Activated T-helper 9 cell treated with anti-CD3 and anti-CD28 coated beads, Interleukin-2, amount 50 U/mL, for 16 hours (primary cell): ENCODE measurements at places on chromosomes 2 and 18.

GRCh38 chr2:49770919-49771318 lies 616.6 kb upstream of the FSHR start:
- no peak for DNase-seq

DNA sequence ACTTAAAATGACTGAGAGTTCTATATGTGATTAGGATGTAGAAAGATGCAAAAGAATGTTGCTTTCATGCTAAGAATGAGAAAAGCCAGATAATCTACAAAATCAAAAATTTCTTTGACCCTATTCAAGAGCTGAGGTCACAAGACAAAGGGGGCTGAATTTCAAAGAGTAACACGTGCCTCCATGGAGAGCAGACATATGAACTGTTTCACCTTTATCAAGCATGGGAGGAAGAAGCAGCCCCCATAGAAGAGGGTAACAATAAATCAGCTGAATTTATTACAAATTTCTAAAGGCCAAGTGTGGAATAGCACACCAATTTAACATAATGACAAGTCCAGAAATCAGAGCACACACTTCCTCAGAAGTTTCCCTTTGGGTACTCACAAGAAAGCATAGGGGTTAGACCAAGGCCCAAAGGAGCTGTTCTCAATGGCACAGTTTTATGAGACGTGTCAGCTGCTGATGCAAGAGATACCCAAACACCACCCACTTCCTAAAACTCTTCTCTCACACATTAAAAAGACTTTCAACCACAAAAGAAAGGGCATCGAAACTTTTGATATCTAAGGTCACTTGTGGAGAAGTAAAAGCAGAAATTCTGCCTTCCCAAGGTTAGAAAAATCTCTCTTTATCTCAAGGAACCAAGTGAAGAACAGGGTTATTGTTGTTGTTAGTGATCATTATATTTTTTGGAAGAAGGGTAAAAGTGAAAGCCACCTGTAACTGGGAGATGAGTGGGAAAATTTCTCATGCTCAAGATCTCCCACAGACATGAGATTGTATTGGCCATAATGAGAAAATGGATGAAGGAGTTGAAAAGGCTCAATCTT lies 950.1 kb downstream of the TRIB2 start:
- no peak for DNase-seq

DNA sequence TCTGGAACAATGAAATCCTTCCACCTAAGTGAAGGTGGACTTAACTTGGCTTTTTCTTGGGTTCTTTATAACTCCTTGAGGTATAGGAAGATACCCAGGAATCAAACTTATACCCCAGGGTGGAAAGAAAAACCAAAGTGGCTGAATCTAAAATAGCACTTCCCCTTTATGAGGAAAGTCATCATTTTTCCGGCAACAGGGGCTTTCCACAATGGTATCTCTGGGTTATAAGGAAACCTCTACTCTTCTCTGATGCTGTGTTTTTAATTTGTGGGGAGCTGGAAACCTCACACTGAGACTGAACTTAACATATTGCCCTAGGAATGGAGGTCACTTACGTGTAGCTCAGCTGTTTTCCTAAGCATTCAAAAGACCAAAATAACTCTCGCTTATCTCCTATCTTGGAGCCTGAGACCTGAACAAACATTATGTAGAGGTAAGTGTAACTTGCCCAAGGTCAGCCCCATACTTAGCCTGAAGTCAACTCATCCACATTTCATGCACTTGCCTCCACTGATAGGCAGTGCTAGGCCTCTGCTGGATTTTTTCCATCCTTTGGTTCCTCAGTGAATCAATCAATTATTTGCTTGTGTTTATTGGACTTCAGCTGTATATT lies 117.9 kb downstream of the SETBP1 start:
- no peak for DNase-seq

DNA sequence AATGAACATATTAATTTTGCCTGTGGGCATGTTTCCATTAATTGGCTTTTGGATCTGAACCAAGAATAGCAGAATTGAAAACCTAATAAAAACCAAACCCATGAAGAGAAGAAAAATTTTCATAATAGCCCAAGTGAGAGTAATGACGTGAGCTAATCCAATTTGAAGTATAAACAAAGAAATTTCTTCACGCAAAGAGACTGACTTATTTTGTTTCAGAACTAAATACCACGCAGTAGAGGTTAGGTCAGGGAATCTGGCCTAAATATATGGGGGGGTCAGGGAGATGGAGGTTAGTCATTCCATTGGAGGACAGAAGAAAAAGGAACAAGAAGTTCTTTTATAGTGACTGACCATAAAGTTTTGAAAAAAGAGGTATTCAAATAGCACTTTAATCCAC lies 94.1 kb upstream of the CYP1B1 start:
- no peak for DNase-seq

DNA sequence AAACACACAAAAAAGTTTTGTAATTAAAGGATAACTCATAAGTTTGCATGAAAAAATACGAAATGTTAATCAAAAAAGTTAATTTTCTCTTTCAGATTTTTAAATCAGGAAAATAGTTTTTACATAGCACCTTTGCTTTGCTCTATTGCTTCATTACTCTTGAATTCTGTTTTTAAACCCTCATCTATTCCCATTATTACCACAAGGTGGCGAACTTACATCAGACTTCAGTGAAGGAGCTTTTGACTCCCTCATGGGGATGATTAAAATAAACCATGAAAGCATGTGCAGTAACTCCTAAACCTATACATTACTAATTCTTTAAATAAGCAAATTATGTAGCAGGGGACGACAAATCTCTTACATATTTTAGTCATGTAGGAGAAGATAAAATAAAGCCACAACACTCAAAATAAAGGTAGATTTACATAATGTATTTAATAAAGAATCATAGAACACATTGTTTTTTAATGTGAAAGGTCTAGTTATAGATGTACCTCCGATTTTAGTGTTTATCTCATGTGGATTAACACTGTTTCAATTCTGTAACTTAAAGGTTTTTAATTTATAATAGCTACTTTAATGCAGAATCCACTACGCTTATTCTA lies 105.2 kb downstream of the NETO1 start:
- no peak for DNase-seq

DNA sequence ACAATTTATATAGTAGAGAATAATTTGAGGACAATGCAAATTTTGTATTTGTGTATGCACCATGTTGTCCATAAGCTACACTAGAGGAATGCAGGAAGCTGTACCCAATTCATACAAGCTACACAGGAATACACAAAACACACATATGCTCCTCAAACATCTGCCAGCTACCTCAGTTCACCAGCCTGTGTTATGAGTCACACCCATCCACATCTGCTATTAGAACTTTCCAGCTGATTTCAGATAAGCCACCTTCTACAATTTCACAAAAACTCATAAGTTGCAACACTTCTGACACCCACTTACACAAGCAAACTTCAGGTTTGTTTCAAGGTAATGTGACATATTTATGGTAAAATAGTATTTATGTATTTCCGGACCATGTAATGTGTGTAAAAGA lies 438.9 kb downstream of the SATB2 start:
- no peak for DNase-seq

- no peak for DNase-seq
Measured at GRCh38 chr2:213087040-213087439, 64.4 kb downstream of the IKZF2 start.

GRCh38 chr2:235623111-235623510 lies 129.3 kb downstream of the AGAP1 start:
- DNase-seq = no peak

DNA sequence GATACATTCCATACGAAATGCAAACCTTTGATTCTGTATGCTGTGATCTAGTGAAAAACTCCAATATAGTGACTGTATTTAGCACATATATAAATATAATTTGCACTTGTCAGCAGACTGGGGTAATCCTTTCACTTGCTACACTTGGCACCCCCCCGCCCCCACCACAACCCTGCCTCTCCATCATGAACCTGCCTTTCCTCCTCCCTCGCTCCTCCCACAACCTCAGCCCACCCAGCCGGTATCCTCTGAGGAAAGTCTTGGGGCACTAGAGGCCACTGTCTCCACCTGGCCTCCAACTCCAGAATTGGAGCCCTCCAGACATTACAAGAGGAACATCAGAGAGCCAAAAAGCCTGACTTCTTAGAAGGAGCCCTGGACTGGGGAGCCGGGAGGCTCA lies 196.3 kb downstream of the LOXHD1 start:
- no peak for DNase-seq

- DNase-seq = no peak
Measured at GRCh38 chr2:758073-758820, 81.0 kb upstream of the TMEM18 start.
